ENCODE measurements at places on chromosomes 1 and 21.

DNA sequence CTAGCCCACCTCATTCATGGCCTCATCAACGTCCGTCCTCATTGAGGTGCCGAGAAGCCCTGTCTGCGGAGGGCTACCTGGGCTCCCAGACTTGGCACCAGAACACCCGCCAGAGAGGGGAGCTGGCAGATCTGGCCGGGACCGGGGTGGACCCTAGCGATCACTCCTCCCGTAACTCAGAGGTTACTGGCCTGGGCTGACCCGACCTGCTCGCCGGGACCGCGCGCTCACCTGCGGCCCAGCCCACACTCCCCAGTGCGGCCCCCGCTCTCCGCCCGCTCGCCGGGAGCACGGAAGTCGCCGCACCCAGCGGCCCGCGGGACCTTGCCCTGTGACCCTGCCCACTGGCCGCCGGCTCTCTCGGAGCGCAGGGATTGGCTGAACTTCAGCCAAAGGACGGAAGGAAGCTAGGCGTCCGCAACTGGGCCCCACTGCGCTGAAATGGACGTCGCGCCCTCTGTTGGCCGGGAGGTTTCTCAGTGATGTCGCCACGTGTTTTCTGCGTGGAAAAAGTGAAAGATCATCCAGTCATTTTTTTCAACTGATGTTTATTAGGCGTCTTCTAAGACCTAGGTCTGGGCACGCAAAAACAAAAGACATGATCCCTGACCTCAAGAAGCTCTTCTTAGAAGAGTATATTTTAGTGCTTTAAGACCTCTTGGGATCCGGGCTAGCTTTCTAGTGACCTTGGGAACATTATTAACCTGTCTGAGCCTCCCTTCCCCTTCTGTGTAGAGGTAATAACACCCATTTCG is at the start of gene SMIM12:
Gene SMIM12, minus strand, starts transcription at position 304 of the 755 bp plus-strand sequence. CDS start 3,772 bp downstream, outside the sequence.
- peak; percentile 73 for DNase-seq
- H3K36me3 ChIP-seq = peaks cover 13% of the 10 kb centered on the region
- no peaks in the 10 kb centered on the region for H3K27me3 ChIP-seq
- peak within 1 kb of the TSS; percentile 93 for H3K4me3 ChIP-seq

DNA sequence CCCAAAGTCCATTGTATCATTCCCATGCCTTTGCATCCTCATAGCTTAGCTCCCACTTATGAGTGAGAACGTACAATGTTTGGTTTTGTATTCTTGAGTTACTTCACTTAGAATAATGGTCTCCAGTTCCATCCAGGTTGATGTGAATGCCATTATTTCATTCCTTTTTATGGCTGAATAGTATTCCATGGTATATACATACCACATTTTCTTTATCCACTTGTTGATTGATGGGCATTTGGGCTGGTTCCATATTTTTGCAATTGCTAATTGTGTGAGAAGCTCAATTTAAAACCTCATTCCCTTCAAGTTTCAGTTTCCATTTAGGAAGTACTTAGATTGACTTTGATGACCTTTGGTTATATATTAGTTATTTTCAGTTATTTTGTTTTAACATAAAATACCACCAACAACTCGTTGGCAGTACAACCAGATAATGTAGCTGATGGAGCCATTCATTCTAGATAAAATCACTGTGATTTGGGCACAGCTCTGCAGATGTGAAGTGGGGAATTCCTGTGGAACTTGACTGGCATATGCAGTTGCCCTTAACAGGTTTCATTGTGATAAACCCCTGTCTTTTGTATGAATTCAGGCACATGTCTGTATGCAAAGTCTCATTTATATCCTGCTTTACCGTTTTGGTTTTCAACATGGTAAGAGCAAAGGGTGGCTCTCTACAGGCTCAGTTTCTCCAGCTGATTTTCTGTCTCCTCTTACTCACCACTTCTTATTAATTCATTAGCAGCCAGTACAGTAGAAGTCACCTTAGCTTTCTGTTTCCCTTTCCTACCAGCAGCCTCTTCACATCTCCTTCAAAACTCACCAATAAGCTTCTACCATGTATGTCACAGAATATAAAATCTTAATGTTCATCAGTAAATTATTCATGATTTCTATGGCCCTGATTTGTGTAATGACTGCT is 170.9 kb downstream of the C1orf21 start:
- no peaks in the 10 kb centered on the region for H3K27me3 ChIP-seq
- no peak overlapping the region for H3K4me3 ChIP-seq
- no peaks in the 10 kb centered on the region for H3K36me3 ChIP-seq
- peaks cover 2% of the 10 kb centered on the region for H3K4me1 ChIP-seq
- no peak for DNase-seq
- no peak overlapping the region for H3K27ac ChIP-seq

- no peaks in the 10 kb centered on the region for H3K36me3 ChIP-seq
- no peaks in the 10 kb centered on the region for H3K27me3 ChIP-seq
- peak; percentile 30 for DNase-seq
- peak overlapping the region; percentile 74 for H3K27ac ChIP-seq
- no peak overlapping the region for H3K4me3 ChIP-seq
- no peaks in the 10 kb centered on the region for H3K4me1 ChIP-seq
These were observed 6.4 kb downstream of the MT1HL1 start for GRCh38 chr1:236997882-236998281.

- DNase-seq = no peak
- no peak overlapping the region for H3K4me3 ChIP-seq
- peaks cover 9% of the 10 kb centered on the region for H3K27me3 ChIP-seq
These were observed 4.1 kb upstream of the GRIK3 start for GRCh38 chr1:37038227-37039093.

GRCh38 chr1:198265073-198265661 is 108.4 kb downstream of the NEK7 start:
- no peak overlapping the region for H3K4me3 ChIP-seq
- peaks cover 11% of the 10 kb centered on the region for H3K36me3 ChIP-seq
- no peak overlapping the region for H3K27ac ChIP-seq
- no peaks in the 10 kb centered on the region for H3K4me1 ChIP-seq
- H3K27me3 ChIP-seq = no peaks in the 10 kb centered on the region
- no peak for DNase-seq

DNA sequence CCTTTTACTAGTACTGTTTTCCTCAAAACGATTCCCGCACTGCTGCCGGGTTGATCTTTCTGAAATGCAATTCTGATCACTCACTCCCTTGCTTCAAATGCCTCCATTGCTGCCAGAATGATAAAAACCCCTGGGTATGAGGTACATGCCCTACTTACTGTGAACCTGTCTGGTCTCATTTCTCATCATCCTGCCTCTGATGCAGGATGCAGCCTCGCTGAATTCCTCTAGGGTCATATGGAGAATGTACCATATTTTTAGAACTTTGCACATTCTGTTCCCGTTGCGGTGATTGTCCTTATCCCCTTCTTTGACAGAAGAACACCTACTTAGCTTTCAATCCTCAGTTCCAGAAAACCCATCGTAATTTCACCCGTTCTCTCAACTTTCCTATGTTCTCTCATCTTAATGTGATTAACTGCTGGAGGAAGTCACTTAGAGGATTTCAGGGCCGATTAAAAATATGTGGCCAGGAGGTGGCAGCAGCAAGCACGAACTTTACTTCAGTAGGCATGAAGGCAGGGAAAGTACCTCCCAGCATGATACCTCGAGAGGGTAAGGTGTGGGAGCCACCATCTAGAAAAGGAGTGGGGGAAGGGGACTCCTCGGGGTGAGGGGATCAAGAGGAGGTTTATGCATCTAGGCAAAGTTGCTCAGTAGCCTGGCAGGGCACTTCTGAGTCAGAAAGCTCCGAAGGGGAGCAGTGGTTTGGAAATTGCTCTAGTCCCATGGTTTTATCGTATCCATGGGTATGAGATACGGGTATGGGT is 361.5 kb upstream of the ZP4 start:
- H3K4me1 ChIP-seq = no peaks in the 10 kb centered on the region
- no peaks in the 10 kb centered on the region for H3K27me3 ChIP-seq
- H3K27ac ChIP-seq = no peak overlapping the region
- H3K4me3 ChIP-seq = no peak overlapping the region

GRCh38 chr1:109204484-109204883 is 9.2 kb upstream of the SARS1 start:
- H3K4me1 ChIP-seq = no peaks in the 10 kb centered on the region
- DNase-seq = no peak
- no peak overlapping the region for H3K4me3 ChIP-seq
- no peak overlapping the region for H3K27ac ChIP-seq

DNA sequence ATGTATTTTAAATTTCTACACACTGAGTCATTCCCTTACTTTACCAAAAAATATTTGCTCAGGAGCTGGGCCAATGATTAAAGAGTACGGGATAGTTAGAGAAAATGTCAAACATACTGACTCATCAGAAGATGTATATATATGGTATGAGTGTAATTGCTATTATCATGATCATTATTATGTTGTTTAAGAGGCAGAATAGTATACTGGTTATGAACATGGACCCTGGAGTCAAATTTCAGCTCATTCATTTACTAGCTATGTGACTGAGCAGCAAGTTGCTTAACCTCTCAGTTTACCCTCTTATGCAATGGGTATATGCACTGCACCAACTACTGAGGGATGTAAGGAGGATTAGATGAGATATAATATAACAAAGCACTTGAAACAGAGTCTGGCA is 41.2 kb upstream of the USH2A start:
- no peaks in the 10 kb centered on the region for H3K27me3 ChIP-seq
- no peaks in the 10 kb centered on the region for H3K4me1 ChIP-seq
- H3K4me3 ChIP-seq = no peak overlapping the region

- H3K27ac ChIP-seq = no peak overlapping the region
- H3K4me3 ChIP-seq = no peak overlapping the region
- H3K4me1 ChIP-seq = no peaks in the 10 kb centered on the region
- no peak for DNase-seq
- no peaks in the 10 kb centered on the region for H3K36me3 ChIP-seq
These were observed 18.6 kb downstream of the ACTL8 start for GRCh38 chr1:17773591-17774326.

DNA sequence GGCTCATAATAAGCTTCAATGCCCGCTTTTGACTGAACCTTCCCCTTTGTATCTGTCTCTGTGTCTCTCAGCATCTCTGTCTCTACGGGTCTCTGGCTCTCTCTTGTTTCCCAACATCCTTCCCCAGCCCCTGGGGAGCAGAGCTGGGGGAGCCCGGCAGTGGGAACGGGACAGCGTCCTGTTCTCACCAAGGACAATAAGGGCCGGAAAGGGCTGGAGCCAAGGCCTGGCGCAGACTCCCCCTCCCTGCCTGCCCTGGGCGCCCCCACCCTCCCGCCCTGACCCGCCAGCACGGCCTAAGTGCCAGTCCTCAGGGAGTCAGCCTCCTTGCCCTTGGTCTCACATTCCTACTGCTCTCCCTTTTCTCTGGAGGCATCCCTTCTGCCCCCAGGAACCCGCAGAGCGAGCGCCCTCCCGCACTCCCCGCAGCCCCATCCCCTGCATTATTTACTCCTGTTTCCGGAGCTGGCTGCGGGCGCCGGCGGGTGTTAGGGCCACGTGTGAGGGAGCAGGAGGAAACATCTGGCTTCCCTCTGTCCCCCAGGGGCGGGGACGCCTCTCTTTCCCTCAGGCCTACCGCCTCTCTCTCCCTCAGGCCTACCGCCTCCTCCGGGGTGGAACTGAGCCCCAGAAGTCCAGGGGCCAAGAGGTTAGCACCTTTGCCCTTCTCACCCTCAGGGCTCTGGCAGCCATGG is 6.5 kb downstream of the KRTCAP2 start:
- H3K36me3 ChIP-seq = peaks cover 7% of the 10 kb centered on the region
- no peak for DNase-seq
- H3K27ac ChIP-seq = no peak overlapping the region
- H3K27me3 ChIP-seq = no peaks in the 10 kb centered on the region
- H3K4me3 ChIP-seq = no peak overlapping the region
- H3K4me1 ChIP-seq = peaks cover 3% of the 10 kb centered on the region

- H3K4me1 ChIP-seq = no peaks in the 10 kb centered on the region
- DNase-seq = no peak
- H3K36me3 ChIP-seq = peaks cover 11% of the 10 kb centered on the region
- H3K27ac ChIP-seq = no peak overlapping the region
- no peak overlapping the region for H3K4me3 ChIP-seq
These were observed 12.6 kb downstream of the MTF1 start for GRCh38 chr1:37846647-37847339.

GRCh38 chr1:7932524-7933138 is 8.0 kb downstream of the TNFRSF9 start:
- H3K4me3 ChIP-seq = no peak overlapping the region
- no peaks in the 10 kb centered on the region for H3K4me1 ChIP-seq
- H3K27ac ChIP-seq = no peak overlapping the region
- H3K36me3 ChIP-seq = no peaks in the 10 kb centered on the region

DNA sequence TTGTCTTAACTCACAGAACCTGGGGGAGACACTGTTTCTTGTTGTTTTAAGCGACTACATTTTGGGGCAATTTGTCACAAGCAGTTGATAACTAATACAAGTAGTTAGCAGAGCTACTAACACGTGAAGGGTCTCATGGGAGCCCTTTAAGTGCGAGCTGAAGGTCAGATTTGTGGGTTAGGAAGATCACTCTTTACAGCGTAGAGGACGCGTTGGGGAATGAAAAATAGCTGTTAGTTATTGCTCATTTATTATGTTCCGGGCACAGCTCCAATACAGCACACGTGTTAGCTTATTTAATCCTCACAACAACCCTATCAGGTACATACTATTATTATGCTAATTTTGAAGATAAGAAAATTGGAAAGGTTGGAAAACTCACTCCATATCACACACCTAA is 95.9 kb downstream of the ACTL8 start:
- no peak overlapping the region for H3K27ac ChIP-seq
- H3K27me3 ChIP-seq = no peaks in the 10 kb centered on the region
- DNase-seq = no peak
- no peaks in the 10 kb centered on the region for H3K4me1 ChIP-seq

DNA sequence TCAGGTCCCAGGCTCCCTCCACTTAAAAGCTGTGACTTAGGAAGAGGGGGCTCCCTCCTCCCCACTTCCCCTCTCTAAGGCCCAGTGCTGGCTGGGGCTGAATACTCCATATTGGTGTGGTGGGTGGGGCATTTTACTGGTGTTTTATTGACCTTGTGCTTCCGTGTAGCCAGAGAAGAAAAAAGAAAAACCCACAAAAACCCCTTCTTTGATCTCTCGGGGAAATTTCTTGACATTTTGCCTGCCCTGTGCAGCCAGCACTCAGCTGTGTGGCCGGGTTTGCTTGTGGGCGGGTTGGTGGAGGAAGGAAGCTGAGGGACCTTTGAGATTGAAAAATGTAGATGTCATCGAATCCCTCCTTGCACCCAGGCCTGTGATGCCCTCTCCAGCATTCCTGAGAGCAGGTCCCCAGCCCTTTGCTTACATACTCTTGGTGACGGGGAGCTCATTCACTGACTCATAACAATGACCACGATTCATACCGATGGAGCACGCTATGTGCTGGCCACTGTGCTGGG is 24.8 kb downstream of the TNFRSF8 start:
- H3K27ac ChIP-seq = no peak overlapping the region
- H3K36me3 ChIP-seq = no peaks in the 10 kb centered on the region
- DNase-seq = no peak

- H3K4me1 ChIP-seq = no peaks in the 10 kb centered on the region
- H3K27me3 ChIP-seq = no peaks in the 10 kb centered on the region
- H3K27ac ChIP-seq = no peak overlapping the region
These were observed 90.8 kb upstream of the TMPRSS2 start for GRCh38 chr21:41598561-41599431.

- H3K27me3 ChIP-seq = no peaks in the 10 kb centered on the region
- H3K27ac ChIP-seq = no peak overlapping the region
- no peaks in the 10 kb centered on the region for H3K36me3 ChIP-seq
- no peak for DNase-seq
- H3K4me3 ChIP-seq = no peak overlapping the region
These were observed 50.8 kb upstream of the ARTN start for GRCh38 chr1:43882763-43883162.

GRCh38 chr1:88284066-88284465 is 400.0 kb upstream of the PKN2 start:
- no peaks in the 10 kb centered on the region for H3K4me1 ChIP-seq
- H3K36me3 ChIP-seq = no peaks in the 10 kb centered on the region
- no peak overlapping the region for H3K27ac ChIP-seq
- H3K4me3 ChIP-seq = no peak overlapping the region
- no peaks in the 10 kb centered on the region for H3K27me3 ChIP-seq

GRCh38 chr21:45094412-45094811 is 20.0 kb downstream of the ADARB1 start:
- no peaks in the 10 kb centered on the region for H3K27me3 ChIP-seq
- H3K27ac ChIP-seq = no peak overlapping the region
- peaks cover 3% of the 10 kb centered on the region for H3K36me3 ChIP-seq
- H3K4me1 ChIP-seq = peaks cover 52% of the 10 kb centered on the region
- no peak overlapping the region for H3K4me3 ChIP-seq

Measured in ascending aorta (tissue), 2 donors.